ENCODE measurements at places on chromosomes 1 and 21.

- no peak for DNase-seq
Observed at GRCh38 chr1:113858982-113859381, 12.5 kb downstream of the PTPN22 start.

- DNase-seq = no peak
Observed at GRCh38 chr1:230012741-230013140, 54.3 kb upstream of the GALNT2 start.

DNA sequence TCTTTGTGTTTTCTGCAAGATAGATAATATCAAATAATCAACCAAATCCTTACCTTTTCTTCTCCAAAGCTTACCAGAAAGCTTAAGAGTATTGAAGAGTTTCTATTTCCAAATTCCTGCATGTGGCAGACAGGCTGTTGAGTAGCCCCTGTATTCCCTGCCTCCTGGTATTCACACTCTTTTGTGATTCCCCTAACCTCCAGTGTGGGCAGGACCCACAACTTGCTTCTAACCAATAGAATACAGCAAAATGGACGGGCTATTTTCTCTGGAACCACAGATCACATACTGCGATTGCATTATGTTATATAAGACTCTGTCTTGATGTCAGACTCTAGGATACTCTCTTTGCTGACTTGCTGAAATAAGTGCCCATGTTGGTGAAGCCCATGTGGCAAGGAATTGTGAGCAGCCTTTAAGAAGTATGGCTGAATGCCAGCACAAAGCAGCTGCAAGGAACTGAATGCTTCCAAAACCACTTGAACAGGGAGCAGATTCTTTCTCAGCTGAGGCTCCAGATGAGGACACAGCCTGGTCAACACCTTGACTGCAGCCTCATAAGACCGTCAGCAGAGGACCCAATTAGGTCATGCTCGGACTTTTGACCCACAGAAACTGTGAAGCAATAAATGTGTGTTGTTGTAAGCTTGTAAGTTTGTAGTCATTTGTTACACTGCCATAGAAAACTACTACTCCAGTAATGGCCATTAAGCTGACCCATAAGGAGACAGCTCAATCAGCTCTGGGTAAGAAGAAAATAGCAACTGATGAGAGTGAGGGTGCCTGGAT, 47.9 kb upstream of the PLXNA2 start:
- no peak for DNase-seq

GRCh38 chr1:64701886-64702285, 43.0 kb upstream of the RAVER2 start:
- no peak for DNase-seq

DNA sequence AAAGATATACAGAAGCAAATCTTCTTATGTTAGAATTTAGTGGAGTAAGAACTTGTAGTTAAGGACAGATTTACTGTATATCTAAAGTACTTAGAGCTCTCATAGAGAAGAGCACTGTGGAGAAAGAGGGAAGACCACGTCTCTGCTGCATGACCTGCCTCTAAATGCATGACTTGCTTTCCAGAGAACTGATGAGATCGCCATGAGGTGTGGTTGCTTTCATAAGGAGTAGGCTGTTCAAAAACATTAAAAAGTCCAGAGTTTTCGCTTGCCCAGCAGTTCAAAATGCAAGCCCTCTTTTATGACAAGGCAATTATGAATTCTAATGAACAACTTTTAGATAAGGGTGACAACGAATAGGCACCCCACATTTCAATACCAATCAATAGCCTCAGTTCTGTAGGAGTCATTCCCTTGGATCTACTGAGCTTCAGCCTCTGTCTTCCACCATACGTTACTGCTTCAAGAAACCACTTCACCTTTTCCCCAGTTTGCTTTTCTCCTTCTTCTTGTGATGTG, 24.9 kb downstream of the SLC30A10 start:
- no peak for DNase-seq

GRCh38 chr1:162722036-162722435, 68.5 kb upstream of the HSD17B7 start:
- no peak for DNase-seq

- no peak for DNase-seq
Observed at GRCh38 chr21:43603641-43604504, 55.4 kb downstream of the HSF2BP start.
